MG63 (cell line): ENCODE measurements at places on chromosomes 5 and 9.

DNA sequence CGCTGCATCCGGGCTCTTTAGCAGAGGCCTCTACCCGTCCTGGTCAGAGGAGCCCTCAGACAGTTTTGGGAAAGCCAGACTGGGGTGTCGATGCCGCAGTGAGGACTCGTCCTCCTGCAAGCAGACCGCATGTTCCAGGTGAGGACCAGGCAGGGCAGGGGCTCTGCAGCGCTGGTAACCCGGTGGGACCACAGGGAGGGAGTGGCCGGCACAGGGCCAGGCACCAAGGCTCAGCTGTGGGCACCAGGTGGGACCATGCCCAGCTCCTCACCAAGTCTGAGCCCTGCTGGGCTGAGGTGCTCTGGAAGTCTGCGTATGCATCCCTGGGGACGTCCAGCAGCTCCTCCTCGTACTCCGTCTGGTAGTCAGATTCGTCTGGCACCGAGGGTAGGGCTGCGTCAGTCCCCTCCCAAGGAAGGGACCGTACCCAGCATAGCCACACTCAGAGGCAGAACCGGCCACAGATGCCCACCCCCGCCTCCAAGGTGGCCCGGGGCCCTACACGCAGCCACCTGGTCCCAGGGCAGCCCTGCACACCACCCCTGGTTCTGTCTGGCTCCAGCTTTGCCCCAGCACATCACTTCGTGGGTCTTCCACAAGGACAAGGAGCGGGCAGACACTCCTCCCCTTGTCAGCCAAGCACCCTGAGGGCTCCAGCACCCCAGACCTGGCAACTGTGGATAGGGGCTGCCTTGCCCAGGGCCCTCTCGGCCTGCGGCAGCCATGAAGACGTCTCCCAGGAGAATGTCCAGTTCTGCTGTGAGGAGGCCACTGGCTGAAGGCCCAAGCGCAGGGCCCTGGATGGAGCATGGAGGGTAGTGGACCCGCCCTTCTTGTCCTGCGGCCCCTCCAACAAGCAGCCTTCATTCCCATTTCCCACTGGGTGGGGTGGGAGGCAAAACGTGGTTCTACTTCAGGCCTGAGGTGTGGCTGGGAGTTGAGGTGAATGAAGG lies 1.5 kb upstream of the NSMF start:
- DNase-seq, result no peak

DNA sequence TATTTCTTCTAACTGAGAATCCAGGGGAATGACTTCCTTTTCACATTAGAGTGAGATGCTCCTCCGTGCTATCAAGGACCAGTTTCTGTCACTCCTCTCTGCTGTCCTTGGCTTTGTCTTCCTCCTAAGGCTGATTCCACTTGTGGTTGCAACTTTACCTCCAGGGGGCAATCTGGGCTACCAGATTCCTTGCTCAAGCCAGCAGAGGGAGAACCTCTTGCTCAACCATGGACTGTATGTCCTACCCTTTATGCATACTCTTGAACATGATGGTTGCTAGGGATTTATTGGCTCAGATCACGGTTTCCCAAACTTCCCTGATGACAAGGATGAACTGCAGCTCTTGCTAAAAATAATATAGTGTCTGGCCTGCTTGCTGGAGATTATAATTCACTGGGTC lies 24.0 kb downstream of the NNT start:
- peak; percentile 52 for DNase-seq

DNA sequence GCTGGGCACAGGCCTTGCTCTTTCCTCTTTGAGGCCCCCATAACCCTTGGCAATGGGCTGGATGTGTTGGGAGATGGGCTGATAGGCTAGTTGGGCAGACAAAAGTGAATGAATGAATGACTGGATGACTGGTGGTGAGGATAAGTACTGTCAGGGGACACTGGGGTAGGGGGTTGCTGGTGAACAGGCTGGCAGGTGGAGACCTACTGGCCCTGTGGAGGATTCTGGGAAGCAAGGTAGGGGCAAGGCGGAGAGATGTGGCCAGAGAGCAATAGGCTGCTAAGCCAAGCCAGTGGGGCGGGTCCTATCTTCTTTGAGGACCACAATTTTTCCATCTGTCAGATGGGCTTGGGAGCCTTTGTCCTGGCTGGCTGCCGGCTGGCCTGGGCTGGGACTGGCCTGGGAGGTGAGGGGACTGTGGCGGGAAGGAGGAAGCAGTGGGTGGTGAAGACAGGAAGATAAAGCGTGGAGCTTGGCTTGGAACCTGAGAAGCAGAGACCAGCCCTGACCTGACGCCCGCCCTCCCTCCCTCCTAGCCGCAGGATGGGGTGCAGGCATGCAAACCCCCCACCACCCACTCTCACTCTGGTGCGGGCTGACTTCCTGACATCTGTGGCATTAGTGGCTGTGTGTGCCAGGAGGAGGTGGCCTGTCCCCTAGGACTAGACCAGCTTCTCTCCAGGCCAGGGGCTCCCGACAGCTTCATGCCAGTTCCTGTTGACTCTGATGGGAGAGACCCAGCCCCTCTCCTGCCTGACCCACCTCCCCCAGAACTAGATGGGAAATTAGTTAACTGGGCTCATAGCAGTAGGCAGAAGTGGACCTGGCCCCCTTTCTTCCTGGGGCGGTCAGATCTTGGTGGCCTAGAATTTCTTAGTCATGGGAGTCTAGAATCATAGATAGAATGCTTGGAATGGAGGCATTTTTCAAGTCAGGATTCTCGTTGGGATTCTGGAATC lies 9.5 kb downstream of the CXXC5 start:
- peak; percentile 73 for DNase-seq

DNA sequence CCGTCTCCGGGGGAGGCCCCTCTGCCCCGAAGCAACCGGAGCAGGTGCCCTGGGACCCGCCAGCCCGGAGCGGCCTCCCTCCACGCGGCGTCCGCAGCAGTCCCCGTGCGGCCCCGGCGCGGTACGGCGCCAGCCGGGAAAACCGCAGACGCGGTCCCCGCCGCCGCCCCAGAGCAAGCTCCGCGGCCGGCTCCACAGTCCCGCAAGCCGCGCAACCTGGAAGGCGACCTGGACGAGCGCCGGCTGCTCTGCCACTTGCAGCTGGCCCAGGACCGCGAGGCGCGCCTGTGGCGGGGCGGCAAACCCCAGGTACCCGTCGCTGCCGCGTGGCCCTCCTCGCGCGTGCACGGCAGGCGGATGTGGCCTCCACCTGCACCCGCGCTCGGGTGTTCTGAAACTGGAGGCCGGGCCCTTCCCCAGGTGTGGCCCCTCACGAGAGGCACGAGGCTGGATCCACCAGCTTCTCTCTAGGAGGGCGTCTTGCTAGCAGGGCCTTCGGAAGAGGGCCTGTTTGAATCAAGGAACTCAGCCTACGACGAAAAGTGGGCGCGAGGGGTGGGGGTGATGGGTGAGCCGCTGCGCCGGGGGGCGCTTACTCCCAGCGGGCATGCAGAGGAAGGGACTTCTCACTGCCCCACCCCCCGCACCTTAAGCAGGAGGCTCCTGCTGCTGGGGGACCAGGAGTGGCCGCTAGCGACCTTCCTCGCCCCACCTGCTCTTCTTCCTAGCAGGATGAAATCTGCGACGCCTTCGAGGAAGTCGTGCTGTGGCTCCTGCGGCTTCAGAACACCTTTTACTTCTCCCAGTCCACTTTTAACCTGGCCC lies 602 bp downstream of the CCNI2 start:
- no peak for DNase-seq

- DNase-seq, result no peak
Observed at GRCh38 chr9:112180387-112180881, 5.3 kb upstream of the SUSD1 start.

GRCh38 chr5:139844472-139845145 lies 49.0 kb downstream of the PSD2 start:
- peak; percentile 72 for DNase-seq

- DNase-seq, result no peak
Observed at GRCh38 chr9:134965851-134966250, 48.1 kb upstream of the FCN1 start.

- DNase-seq, result no peak
Observed at GRCh38 chr9:81037889-81038288, 651.5 kb downstream of the TLE1 start.

GRCh38 chr9:35962126-35962906 lies 4.4 kb upstream of the OR2S2 start:
- peak; percentile 95 for DNase-seq

DNA sequence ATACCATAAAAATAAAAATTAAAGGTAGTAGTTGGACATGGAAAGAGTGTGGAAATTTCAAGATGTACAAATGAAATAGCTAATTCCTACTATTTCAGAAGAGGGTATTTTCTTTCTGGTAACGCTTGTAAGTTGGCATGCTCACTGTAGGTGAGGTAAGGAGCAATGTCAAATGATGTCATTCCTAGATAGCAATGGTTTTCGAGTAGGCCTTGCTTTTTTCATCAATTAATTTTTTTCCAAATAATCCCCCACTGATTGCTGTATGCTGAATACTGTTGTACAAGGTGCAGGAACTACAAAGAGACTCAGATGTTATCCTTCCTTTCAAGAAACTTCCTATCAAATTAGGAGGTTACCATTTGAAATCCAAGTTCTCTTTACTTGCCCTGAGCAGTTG lies 928 bp upstream of the SELENOP start:
- no peak for DNase-seq

DNA sequence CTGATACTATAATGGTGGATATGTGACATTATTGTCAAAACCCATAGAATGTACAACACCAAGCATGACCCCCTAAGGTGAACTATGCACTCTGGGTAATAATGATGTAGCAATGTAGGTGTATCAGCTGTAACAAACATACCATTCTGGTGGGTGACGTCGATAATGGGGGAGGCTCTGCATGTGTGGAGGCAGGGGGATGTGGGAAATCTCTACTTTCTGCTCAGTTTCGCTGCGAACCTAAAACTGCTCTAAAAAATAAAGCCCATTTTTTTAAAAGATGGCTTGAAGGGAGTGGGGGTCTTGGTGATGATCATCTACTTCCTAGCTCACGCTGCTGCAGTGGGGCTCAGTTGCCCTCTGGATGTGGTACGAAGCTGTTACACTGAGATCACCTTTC lies 51.1 kb downstream of the RASGEF1C start:
- no peak for DNase-seq

- DNase-seq, result no peak
Observed at GRCh38 chr5:178632285-178632684, 5.4 kb upstream of the CLK4 start.

- no peak for DNase-seq
Observed at GRCh38 chr9:70911791-70912190, 209.6 kb downstream of the TRPM3 start.

GRCh38 chr5:177372034-177372896 lies 12.0 kb upstream of the SLC34A1 start:
- peak; percentile 32 for DNase-seq

DNA sequence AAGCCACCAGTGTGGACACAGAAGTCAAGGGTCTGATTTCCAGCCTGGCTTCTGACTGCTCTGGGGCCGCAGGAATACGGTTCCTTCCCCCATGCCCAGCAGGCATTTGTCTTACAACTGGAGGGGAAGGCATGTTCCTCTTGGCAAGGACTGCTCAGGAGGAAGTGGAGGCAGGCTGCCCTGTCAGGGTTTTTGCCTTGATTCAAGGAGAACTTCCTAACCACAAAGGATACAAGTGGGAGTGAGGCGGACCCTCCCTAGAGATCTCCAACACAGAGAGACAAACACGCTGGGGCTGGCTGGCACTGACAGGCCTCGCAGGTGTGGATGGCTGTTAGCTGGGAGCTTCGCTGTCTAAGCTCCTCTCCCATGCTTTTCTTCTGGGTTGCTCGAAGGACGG lies 19.1 kb downstream of the TGFBI start:
- no peak for DNase-seq

DNA sequence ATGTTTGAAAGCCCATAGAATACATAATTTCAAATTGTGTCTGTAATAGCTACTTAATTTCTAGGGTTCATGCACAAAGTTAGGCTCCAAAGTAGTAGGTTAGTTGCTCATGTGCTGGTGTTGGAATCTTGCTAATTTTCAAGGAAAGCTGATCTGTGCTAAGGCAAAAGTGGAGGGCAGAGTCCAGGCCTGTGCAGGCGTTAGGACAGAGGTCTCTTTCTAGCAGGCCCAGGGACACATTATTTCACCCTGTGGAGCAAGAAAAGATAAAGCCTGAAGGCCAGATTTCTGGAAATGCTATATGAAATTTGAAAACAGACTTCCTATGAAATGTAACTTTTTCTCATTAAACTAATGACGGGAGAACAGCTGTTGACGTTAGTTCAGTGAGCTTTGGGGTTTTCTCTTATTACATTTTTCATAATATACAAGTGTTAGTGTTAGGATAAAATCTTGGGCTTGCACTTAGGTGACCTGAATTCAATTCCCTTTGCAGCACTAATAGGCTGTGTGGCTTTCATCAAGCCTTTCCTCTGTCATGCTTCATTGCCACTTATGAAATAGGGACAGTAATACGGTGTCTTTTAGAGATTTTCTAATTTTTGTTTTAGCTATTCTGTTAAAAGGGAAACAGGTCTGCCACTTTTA lies 196.7 kb upstream of the HAPLN1 start:
- no peak for DNase-seq

GRCh38 chr9:128093011-128093410 lies 25.0 kb downstream of the SLC25A25 start:
- no peak for DNase-seq

- DNase-seq, result peak; percentile 80
Observed at GRCh38 chr5:87120518-87121303, 147.0 kb upstream of the RASA1 start.

GRCh38 chr5:5671823-5672222 lies 249.3 kb downstream of the ICE1 start:
- DNase-seq, result no peak
